ENCODE measurements at places on chromosomes 4 and X.

DNA sequence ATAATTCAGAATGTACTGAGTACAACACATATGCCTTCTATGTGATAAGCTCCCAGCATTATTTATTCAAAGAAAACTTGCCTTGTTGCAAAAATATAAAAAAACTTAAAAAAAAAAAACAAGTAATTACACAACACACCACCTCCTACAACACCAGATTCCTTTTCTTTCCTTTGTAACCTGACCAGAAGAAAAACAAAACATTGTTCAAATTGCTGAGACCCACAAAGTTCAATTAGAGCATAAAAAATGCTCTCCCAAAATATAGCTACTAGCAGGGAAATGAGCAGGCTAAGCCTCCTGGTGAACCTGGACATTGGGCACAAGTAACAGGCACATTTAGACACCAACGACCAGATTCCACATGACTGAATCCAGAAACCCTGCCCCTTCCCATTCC lies 38.3 kb downstream of the MECP2 start:
- DNase-seq = no peak

DNA sequence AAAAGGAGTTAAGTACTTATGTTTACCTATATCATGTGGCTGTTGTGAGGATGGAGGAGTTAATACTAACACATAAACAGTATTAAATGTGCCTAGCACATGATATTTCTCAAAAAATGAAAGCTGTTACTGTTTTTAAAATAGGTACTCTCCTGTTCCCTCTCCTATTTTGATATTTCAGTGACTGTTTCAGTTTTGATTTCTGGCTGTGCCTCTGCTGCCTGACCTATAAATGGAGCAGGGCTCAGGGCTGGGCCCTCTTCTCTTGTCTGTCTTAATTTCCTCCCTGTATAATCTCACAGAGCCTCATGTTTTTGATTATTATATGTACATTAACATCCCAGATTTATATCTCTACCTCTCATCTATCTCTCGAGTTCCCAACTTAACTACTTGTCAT lies 93.3 kb downstream of the UGT8 start:
- no peak for DNase-seq

- no peak for DNase-seq
Observed at GRCh38 chrX:140180585-140180984, 215.3 kb upstream of the CXorf66 start.

GRCh38 chr4:79922011-79922410 lies 151.0 kb downstream of the ANTXR2 start:
- no peak for DNase-seq

DNA sequence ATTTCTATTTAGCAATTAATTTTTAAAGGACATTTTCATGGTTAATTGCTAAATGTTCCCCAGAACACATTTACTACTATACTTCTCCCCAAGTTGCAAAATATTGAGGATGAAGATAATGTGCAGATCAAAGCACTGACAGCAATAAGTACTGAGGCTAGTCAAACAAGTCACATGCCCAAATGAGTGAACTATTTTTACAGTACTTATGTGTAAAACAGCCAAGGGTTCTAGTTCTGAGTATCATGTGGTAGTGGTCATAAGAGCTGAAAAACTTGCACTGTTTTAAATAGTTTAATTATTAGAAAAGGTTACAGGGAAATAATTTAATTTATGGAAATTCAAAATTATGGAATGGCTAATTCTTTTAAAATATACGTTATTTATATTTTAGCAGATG lies 3.8 kb downstream of the GALNTL6 start:
- DNase-seq = no peak

DNA sequence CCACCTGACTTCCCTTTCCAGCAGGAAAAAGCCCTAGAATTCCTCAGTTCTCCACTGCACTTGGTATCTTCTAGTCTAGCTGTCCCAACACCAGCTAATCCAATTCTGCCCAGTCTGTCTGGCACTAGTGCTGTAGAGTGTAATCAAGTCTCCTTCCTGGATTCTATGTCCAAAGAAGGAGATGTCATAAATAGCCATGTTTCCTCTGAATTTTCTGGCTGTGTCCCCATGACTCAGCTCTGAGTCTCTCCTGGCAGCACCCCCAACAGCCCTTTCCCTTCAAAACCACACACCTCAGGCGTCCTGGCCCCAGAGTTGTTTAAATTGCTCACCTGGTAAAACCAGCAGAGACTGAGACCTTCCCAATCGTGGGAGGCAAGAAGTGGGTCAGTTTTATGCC lies 197.2 kb downstream of the GRXCR1 start:
- no peak for DNase-seq

DNA sequence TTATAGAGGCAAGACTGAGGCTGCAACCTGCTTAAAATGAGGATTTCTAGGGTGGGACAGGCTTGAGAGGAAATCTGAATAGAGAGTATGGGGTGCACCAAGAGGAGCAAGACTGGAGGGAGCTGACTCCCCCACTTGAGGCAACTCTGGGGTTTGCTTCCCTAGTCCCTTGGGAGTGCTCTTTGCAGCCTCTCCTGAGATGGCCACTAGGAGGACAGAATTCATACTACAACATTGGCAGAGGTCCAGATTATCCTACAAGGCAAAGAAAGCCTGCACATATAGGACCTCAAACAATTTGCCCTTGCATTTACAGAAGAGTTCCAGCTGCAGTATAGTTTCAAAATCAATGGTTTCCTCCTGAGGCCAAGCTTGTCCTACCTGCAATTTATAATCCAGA lies 830.9 kb downstream of the TECRL start:
- no peak for DNase-seq

DNA sequence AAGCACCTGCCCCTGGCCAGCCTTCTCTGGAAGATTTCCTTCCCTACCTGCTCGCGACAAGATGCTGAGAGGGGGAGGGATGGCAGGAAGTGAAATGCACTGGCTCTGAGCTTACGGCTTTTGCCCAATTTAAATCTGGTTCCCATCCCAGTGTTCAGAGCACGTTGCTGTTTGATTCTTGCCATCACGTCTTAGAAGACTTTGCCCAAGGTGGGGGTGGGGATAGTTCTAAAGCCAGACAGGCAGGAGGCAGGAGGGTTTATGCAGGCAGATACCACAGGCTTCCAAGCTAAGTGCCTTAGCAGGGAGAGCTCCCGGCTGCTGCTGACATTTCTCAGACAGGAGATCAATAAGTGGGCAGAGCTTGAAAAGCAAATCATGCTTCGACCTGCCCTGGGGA lies 393.9 kb downstream of the MID1IP1 start:
- DNase-seq = no peak

- DNase-seq = no peak
Observed at GRCh38 chr4:41268721-41269517, 12.2 kb downstream of the UCHL1 start.

DNA sequence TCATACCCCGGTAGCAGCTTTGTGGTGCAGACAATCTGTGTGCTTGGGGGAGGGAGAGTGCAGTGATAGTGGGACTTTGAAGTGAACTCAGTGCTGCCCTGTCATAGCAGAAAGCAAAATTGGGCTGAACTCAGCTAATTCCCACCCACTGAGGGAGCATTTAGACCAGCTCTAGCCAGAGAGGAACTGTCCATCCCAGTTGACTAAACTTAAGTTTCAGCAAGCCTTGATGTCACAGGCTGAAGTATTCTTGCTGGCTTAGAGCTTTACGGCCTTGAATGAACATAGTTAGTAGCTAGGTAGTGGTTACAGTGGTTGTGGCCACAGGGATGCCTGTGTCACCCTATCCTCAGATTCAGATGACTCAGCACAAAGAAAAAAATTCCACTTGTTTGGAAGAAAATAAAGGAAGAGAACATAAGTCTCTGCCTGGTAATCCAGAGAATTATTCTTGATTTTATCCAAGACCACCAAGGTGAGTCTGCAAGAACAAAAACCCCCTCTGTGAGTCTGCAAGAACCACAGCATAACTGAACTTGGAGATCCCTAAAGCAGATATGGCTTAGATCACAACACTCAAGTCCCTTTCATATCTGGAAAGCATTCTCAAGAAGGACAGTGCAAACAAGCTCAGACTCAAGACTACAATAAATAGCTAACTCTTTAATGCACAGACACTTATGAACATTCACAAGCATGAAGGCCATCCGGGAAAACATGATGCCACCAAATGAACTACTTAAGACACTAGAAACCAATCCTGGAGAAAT lies 39.4 kb downstream of the ADH7 start:
- no peak for DNase-seq

- no peak for DNase-seq
Observed at GRCh38 chrX:56025872-56026571, 206.1 kb upstream of the KLF8 start.
